Aorta (tissue), 5 donors: ENCODE measurements at places on chromosomes 3 and 15. TPM values are rescaled to one million over a fixed set of nuclear protein-coding genes. Genes with fewer than 3 reads are reported as not detected.

GRCh38 chr3:172305552-172305951 is 142.7 kb downstream of the GHSR start:
- no peak for DNase-seq

GRCh38 chr3:100777271-100777670 is 68.0 kb downstream of the TFG start:
- no peak for DNase-seq

GRCh38 chr3:32307591-32307990 is 69.1 kb downstream of the CMTM8 start:
- no peak for DNase-seq

DNA sequence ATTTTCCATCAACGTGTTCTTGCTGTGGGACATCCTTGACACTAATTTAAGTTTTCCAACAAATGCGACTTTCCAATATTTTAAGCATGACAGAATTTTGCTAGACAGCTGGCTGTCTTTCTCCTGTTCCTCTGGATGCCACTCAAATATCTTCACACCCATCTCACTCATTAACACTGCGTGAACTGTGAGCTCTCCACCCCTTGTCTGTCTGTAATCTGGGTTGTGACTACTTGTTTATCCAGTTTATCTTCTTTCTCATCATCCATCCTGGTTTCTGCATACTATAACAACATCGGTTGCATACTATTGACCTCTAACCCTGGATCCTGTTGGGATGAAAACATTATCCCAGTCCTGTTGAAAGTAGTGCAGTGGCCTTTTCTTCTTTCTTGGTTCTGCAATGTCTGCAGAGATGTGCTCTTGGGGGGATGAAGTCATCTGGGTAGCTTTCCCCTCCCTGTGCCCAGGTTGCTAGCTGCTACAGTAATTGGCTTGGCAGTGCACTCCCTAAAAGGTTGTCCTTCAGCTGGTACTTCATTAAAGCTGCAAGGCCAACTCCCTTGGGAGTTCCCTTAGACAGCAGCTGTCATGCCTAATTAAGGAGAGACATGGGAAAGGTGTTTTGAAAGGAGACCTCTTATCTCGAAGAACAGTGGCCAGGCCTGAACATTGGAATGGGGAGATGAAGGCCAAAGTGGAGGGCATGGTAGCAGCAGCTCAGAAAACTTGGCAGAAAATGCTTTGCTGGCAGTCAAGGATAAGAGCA is 24.7 kb downstream of the KAT2B start:
- no peak for DNase-seq

DNA sequence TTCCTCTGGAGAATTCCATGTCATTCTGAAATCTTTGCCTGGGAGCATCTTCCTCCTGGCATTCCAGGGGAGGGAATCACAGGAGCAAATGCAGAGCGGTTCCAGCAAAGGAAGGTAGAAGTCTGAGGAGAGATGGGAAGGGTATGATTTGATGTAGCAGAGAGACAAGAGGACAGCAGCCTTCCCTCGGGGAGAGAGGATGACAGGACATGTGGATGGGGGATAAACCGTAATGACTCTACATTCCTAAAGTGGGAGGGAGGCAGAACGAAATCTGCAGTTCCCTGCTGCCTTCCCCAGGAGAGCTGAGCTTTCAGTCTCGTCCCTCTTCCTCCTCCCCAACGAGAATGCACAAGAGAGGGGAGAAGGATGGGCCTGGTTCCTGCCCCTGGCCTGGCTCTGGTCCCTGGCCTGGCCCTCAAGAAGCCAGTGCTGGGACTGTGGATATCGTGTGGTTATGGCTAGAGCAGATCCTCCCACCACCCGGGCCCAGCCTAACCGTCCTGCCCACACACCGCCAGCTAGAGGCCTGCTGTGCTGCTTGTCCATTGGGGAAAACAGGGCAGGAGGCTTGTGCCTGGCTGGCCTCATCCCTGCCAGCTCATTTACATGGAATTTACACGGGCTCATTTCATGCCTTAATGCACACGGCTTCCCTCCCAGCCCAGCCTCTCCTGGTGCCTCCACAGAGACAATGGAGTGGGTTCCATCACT is 26.6 kb downstream of the SEMA7A start:
- DNase-seq: no peak

- DNase-seq: no peak
Observed at GRCh38 chr15:101707983-101708382, 16.3 kb downstream of the TARS3 start.

The POLQ gene
- polyA plus RNA-seq: 0.13 TPM
